Activated T-cell treated with anti-CD3 and anti-CD28 coated beads for 24 hours (primary cell): ENCODE measurements at places on chromosomes 6 and 20.
A peak's percentile ranks its signal among the peaks of the same experiment; 100 is the strongest.

DNA sequence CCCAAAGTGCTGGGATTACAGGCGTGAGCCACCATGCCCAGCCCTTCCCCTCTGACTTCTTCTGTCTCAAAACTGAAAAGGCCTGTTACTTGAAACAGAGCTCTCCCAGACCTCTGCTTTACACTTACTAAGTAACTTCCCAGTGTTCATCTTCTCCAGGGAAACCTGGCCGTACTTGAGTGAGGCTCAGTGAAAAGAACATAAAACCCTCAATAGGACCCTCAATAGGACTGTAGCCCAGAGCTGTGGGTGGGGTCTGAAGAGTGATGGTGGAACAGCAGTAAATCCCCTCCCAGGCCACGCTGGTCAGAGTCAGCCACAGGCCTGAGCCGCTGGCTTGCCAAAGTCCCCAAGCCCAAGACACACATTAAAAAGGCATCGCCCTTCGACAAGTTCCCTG lies 145.4 kb downstream of the NFATC2 start:
- no peak for DNase-seq

GRCh38 chr20:595330-596308 lies 14.5 kb downstream of the TCF15 start:
- DNase-seq, result no peak

- DNase-seq, result no peak
Observed at GRCh38 chr20:50258790-50259483, 68.3 kb downstream of the CEBPB start.

- DNase-seq, result no peak
Observed at GRCh38 chr6:111379302-111379701, 103.7 kb downstream of the REV3L start.

DNA sequence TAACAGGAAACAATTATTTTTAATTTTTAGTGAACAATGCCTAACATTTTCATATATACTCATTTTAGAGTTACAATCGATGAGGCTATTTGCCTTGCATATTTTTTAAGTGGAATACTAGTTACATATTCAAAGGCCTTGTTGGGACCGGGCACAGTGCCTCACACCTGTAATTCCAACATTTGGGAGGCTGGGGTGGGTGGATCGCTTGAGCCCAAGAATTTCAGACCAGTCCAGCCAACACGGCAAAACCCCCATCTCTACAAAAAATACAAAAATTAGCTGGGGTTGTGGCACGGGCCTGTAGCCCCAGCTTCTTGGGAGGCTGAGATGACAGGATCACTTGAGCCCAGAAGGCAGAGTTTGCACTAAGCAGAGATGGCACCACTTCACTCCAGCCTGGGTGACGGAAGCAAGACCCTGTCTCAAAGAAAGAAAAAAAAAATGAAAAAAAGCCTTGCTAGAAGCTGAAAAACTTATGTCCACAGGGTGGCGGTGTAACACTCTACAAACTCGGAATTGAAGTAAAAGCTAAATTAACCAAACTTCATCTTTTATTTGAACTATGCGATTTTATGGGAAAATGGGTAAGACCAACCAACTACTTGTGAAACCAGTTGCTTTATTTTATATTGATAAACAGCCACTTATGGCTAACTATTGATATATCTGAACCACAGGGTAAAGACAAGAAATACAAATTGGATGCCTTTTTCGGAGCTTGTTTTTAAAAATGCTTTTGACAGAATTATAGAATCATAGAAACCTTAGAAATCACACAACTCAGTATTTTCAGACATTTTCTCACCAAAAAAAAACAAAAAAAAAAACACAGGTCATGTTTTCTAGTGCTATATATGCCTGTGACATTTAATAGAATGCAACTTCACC lies 24.1 kb upstream of the ROS1 start:
- peak; percentile 45 for DNase-seq

- DNase-seq, result no peak
Observed at GRCh38 chr20:38779247-38780097, 26.0 kb upstream of the PPP1R16B start.

DNA sequence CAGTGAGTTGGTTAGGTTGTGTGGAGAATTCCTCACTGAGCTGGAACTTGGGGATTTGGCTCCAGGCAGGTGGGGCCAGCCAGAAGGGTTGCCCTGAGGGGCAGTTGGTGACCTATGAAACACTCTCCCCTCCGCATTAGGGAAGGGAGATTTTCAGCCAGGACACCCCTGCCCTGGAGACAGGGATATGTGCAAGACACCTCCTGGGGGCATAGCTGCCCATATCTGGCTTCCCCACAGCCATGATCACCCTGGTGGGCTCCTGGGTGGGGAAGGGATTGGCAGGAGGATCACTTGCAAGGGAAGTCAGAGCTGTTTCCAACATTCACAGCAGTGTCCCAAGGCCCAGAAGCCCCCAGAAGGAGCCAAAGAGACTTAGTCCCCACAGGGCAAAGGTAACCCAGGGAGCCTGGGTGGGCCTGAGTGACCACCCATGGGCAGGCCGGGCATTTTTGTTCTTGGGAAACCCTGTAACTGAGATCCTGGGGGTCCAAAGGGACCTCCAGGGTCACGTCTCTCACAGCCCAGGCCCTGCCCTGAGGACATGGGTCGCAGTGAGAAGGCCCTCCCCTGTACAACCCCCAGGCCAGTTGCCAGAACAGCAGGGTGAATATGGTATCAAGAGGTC lies 145.8 kb downstream of the MRPL14 start:
- no peak for DNase-seq

DNA sequence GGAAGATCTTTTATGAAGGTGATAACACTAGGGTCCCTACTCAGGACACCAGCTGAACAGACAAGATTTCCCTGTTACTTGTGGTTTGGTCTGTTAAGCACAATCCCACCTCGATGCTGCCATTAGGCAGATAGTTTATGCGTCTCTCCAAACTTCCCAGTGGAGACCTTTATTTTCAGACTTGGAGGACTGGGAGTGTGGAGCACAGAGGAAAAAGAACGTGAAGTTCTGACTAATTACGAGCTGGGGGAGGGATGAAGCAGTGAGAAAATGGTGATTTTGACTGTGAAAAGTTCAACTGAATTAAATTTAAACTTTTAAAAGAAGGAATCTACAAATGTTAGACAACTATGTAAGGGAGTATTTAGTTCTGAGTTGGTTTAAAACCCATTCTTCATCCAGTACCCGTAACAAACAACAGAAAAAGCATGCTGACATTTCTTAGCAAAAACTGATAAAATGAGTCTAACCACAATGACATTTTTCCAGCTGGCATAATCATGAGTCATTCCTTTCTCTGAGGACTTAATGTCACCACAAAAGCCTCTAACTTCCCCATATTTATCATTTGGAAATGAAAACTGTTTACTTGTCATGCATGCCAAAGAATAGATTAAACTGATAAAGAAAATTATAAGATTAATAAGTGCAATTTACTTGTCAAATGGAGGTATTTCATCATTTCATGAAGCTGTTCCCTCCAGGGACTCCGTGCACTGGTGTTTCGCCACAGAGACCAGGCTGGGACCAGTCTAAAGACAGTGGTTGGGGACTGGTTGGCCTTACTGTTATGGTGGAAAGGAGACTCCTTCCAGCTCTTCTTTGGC lies 113.3 kb upstream of the SSTR4 start:
- no peak for DNase-seq

GRCh38 chr20:965956-966355 lies 36.2 kb downstream of the RSPO4 start:
- no peak for DNase-seq

DNA sequence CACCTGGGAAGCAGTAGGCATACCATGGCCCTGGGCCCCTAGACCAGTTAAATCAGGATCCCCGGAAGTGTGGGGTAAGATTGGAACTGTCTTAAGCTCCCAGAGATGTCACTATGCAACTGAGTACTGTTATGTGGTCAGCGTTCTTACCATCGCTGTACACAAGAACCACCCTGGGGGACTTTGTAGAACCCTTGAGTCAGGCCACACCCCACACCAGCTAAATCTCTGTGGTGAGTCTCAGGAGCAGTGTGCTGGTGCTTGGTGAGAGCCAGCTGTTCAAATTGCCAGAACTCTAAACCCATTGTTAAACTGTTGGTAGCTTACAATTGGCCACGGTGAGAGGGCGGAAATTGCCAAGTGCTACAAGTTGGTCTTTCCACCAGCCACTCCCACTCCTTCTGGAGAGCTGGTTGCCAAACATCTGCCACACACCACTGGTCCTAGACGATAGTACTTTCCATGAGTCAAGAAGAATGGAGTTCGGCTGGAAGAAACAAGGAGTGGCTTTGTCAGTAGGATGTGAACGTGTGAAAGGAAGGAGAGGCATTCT lies 80.5 kb upstream of the SYNDIG1 start:
- DNase-seq, result no peak

GRCh38 chr6:89254569-89254968 lies 37.4 kb upstream of the GABRR1 start:
- DNase-seq, result no peak

DNA sequence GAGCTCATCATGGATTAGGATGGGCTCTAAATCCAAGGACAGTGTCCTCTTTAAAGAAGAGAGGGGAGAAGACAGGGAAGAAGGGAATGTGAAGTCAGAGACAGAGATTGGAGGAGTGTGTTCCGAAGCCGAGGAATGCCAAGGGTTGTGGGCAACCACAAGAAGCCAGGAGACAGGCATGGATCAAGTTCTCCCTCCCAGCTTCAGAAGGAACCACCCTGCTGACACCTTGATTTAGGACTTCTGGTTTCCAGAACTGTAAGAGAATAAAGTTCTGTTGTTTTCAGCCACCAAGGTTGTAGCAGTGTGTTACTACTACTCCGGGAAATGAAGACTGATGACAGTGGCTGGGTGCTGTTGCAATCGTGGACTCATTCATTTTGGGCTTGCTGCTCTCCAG lies 120.1 kb downstream of the RPS12 start:
- DNase-seq, result no peak

- DNase-seq, result no peak
Observed at GRCh38 chr20:62482146-62482809, 6.5 kb upstream of the GATA5 start.

DNA sequence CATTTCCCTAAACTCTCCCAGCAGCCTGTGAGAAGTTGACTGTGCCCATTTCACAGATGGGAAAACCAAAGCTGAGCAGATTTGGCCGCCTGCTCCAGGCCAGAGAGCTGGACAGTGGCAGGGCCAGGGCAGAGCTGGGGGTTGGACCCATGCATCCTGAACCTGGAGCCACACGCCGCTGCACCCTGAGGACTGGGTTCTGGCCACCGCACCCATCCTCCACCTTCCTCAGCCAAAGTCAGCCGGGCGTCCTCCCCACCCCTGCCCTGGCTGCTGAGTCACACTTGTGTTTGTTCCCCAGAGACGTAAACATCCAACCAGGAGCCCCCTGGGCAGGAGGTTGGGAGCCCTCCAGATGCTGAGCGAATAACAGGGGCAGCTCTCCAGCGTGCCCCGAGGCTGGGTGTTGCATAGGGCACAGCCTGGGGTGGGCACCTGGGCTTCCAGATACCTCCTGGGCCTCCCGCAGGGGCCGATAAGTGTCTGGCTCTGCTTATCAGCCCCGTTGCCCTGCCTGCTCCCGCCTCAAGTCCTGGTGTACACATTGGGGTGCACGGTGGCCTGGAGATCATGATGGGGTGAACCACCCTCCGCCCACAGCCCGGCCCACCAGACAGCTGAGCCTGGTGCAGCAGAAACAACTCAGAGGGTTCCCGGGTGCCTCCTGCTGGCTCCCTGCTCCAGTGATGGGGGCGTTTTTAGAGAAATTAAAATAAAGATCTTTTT lies 23.8 kb downstream of the RBM38 start:
- no peak for DNase-seq

- DNase-seq, result no peak
Observed at GRCh38 chr20:57056651-57057050, 209.8 kb downstream of the BMP7 start.

- DNase-seq, result no peak
Observed at GRCh38 chr6:53593001-53593488, 48.1 kb upstream of the GCLC start.

DNA sequence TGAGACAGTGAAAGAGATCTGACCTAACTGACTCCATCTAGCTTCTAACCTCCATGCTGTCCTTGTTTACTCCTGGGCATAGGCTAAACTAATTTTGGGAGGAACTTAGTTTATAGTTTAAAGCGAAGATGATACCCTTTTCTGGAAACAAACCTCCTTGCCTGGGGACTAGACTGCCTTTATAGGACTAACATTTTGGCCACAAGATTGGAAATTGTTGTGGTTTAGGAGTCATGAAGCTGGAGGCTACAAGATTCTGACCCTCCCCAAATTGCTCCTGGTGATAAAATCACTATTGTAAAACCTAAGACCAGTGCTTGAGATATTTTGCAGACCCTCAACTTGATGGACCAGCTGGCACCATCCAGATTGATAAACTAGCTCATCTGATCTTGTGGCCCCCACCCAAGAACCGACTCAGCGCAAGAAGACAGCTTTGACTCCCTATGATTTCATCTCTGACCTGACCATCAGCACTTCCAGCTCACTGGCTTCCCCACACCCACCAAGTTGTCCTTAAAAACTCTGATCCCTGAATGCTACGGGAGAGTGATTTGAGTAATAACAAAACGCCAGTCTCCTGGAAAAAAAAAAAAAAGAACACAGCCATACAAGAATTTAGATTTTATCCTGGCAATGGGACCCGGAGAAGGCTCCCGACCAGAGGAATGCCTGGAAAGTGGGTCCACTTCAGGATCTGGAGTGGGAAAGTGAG lies 63.0 kb downstream of the ABHD12 start:
- no peak for DNase-seq

GRCh38 chr6:92337571-92337970 lies 1081.8 kb downstream of the EPHA7 start:
- DNase-seq, result no peak

DNA sequence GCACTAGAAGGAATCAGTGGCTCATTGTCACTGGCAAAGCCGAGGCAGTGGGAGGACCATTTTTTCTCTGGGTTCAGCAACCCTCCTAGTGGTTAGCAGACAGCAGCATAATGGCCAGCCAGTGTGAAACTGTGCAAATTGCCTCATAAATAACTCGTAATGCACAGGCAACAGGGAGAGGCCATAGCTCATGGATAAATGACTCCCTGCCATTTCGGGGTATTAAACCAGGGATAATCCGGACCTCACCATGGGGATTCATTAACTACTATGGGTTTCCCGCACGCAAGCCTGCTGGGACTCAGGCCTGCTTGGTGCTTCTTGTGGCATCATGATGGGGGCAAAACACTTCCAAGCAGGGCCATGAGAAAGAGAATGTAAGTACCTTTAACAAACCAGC lies 158.2 kb upstream of the CHD6 start:
- no peak for DNase-seq

DNA sequence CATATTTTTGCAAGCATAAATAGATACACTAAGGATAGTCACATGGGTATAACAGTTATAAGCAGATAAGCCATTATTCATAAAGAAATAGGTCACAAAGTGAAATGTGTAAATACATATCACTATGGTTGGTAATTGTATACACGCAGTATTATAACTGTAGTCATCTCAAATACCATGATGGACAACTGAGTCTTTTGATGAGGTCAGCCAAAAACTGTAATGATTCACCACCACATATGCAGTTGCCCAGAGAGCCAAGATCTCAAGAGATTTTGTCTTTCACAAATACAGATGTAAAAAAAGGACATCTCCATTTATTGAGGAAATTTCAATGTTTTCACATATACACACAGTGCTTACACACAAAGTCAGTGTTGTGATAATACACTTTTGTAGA lies 28.3 kb downstream of the ZNF292 start:
- DNase-seq, result no peak

GRCh38 chr6:35047265-35048011 lies 93.7 kb downstream of the TCP11 start:
- DNase-seq, result no peak
